ENCODE measurements at places on chromosomes 7 and 10.

DNA sequence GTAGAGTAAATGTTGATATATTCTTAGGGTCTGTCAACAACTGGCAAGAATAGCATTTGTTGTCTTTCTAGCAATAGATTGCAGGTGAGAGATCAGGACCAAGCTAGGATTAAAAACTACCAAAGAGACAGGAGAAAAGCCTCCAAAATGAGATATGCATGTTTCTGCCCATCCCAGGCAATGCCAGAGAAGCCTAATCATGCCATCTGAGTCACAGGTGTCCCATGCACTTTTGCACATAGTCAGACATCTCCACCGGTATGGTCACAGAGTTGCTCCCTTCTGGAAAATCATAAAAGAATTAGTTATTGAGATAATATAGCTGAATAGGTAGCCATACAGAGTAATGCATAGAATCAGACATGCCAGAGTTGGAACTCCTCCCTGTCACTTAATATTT lies 50.6 kb downstream of the PDK4 start:
- DNase-seq = no peak

GRCh38 chr7:44772440-44772839 lies 23.8 kb downstream of the ZMIZ2 start:
- no peak for DNase-seq

DNA sequence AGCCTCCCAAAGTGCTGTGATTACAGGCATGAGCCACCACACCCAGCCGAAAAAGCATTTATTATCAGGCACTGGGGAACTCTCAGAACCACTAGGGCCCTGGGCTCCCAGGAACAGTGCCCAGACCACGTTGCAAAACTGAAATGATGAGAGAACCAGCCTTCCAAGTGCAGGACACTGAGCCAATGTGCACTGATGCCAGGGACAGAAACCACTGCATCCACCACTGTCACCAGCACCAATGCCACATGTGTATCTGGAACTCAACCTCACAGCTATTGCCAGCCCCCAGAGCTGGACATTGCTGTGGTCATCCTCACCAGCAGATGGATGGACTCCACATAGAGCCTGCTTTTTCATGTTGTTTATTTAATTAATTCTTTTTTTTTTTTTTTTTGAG lies 28.2 kb upstream of the TPST1 start:
- no peak for DNase-seq

DNA sequence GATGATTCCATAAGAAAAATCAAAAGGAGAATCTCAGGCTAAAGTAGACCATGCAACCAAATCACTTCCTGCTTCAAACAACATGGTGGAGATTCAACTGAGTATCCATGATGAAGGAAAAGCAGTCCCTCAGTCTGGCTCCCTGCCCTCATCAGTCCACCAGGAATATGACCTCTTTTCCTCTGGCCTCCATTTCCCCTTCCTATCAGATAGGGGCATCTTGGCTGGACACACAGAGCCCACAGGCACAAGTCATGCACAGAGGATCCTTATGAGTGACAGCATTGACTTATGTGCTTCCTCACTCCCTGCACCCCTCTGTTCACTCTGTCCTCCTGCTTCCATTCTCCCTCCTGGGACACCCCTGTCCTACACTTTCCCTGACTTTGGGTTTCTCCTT lies 16.8 kb downstream of the PIP start:
- DNase-seq = no peak

DNA sequence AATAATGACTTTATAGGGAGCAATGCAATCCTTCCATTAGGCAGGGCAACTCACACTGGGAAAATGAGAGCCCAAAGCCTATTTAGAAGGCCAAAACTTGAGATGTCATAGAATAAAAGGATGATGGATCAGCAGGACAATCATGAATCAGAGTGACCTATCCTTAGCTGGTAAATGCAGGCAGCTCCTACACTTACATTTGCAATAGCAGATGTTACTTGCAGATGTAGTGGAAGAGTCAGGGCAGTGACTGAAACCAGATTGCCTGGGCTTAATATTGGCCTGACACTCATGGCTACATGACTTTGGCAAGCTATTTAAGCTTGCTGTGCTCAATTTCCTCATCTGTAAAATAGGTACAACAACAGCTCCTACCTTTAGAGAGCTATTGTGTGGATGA lies 98.7 kb downstream of the PRTFDC1 start:
- DNase-seq = no peak

GRCh38 chr7:140982508-140982907 lies 32.2 kb downstream of the MRPS33 start:
- DNase-seq = no peak

DNA sequence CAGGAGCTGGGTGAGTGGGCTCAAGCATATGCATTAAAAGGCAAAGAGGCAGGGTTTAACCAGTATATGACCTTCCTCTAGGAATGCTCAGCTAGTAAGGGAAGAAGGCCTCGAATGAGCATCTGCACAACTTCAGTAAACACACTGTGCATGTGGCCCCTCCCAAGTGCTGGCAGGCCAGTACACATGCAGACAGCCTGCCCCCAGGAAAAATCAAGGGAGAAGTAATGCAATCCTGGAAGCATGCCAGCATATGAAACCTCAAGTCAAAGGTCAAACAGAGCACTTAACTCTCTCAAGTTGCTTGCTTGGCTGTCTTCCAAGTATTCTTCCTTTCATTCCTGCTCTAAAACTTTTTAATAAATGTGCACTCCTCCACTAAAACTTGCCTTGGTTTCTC lies 208.4 kb downstream of the ACTR3B start:
- DNase-seq = no peak

All from stimulated activated CD4-positive, alpha-beta T cell treated with anti-CD3 and anti-CD28 coated beads, Interleukin-1b, Interleukin-23, amount 100 ng/mL, for 24 hours (primary cell).